ENCODE measurements at places on chromosomes 7 and 10.

GRCh38 chr7:141053626-141054025, 20.2 kb upstream of the TMEM178B start:
- peak; percentile 59 for DNase-seq

DNA sequence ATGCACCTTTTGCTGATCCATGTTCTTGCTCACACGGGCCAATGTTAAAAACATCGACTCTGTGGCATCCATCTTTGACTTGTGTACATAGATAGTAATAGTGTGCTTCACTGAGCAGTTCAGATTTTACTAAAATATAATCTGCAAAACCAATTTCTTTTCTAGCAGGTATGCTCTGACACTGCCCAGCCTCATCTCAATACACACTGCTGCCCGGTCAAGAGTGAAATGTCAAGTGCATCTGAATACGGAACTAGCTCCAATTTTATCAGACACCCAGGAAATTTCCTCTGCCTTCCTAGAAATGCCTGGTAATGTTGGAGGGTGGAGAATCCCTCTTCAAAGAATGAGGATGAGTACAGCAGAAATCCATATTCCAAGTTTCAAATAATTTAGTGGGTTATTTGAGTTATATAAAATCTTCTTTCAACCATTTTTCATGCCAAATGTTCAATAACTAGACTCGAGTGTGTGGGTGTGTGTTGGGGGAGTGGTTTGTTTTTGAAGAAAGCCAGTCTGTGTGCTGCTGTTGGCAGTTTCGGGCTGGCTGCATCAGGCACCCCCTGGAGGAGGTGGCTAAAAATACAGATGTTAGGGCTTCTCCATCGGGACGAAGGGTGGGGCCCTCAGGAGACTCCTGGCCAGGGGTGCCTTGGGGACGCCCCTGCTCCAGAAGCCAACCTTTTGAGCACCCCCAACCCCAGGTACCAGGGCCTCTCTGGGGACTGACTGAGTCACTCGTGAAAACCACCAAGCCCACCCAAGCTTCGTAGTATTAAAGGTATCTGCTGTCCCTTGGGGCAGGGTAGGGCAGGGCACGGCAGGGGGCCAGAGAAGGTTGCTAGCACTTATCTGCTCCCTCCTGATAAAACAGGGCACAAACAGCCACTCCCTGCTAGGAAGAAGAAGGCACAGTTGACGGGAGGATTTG, 15.4 kb downstream of the CTBP2 start:
- DNase-seq = peak; percentile 33

- DNase-seq = no peak
These were observed 33.5 kb downstream of the LYZL2 start for GRCh38 chr10:30596013-30596412.

- no peak for DNase-seq
These were observed 8.3 kb downstream of the TMEM273 start for GRCh38 chr10:49179699-49180443.

DNA sequence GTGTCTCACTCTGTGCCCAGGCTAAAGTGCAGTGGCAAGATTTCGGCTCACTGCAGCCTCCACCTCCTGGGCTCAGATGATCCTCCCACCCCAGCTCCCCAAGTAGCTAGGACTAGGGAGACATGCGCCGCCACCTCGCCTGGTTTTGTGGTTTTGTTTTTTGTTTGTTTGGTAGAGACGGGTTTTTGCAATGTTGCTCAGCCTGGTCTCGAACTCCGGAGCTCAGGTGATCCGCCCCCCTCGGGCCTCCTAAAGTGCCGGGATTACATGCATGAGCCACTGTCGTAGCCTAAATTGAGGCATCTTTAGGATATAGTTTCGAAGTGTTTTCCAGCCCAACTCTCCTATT, 781 bp downstream of the ZNF727 start:
- DNase-seq = peak; percentile 20

GRCh38 chr7:14622559-14622958, 280.0 kb downstream of the DGKB start:
- no peak for DNase-seq

GRCh38 chr7:101201695-101202602, 1.1 kb upstream of the MOGAT3 start:
- DNase-seq = no peak

- no peak for DNase-seq
These were observed 31.2 kb downstream of the ADCYAP1R1 start for GRCh38 chr7:31083210-31083786.

DNA sequence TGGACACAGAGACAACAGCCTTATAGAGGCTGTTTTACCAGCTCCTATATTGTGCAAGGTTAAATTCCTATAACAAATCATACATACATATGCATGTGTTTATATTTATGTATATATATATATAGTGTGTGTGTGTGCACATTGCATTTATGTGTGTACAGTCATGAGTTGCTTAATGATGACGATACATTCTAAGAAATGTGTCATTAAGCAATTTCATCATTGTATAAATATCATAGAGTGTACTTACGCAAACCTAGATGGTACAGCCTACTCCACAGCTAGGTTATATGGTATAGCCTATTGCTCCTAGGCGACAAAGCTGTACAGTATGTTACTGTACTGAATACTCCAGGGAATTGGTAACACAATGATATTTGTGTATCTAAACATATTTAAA, 30.1 kb upstream of the TNKS2 start:
- DNase-seq = no peak

DNA sequence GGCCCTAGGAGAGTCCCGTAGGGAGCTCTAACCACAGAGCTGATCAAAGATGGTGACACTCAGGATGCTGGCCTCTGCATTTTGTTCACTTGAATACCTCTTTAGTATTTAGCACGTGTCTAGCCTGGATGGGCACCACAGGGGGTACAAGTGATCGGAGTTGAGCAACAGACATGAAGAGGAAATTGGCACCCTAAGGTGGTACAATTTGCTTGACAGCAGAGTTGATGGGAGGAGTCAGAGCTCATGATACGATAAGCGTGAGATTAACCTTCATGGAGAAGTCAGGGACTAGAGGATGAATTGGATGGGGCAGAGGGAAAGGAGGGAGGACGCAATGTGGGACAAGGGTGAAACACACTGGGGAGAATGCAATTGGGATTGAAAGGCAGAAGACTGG, 9.9 kb upstream of the ZNF212 start:
- no peak for DNase-seq

- no peak for DNase-seq
These were observed 91.7 kb downstream of the CYP26A1 start for GRCh38 chr10:93165367-93165766.

GRCh38 chr7:112162784-112163506, 43.3 kb downstream of the DOCK4 start:
- DNase-seq = peak; percentile 45

GRCh38 chr10:20166096-20166675, 350.0 kb downstream of the PLXDC2 start:
- DNase-seq = no peak

- peak; percentile 30 for DNase-seq
These were observed 3.1 kb downstream of the FLNC start for GRCh38 chr7:128833148-128833945.

- DNase-seq = no peak
These were observed 53.0 kb downstream of the TRUB1 start for GRCh38 chr10:114990991-114991390.

DNA sequence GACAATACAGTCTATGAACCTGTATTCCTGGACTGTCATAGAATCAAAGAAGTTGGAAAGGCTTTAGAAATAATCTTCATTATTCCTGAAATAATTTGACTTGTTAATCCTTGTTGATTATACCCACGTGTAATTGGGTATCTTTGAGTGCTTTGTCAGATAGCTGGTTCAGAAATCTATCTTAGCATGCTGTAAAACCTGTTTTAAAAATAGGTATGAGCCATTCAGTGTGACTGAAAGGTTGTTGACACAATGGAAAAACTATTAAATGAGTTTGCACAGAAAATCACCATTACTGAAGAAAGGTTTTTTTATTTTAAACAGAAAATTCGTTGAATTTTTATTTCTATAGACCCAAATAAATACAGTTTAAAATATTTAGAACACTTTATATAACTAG, 38.7 kb downstream of the PHTF2 start:
- DNase-seq = no peak

GRCh38 chr7:95250571-95250970, 73.8 kb downstream of the PON1 start:
- no peak for DNase-seq

GRCh38 chr7:118590107-118590506, 365.6 kb downstream of the ANKRD7 start:
- no peak for DNase-seq

DNA sequence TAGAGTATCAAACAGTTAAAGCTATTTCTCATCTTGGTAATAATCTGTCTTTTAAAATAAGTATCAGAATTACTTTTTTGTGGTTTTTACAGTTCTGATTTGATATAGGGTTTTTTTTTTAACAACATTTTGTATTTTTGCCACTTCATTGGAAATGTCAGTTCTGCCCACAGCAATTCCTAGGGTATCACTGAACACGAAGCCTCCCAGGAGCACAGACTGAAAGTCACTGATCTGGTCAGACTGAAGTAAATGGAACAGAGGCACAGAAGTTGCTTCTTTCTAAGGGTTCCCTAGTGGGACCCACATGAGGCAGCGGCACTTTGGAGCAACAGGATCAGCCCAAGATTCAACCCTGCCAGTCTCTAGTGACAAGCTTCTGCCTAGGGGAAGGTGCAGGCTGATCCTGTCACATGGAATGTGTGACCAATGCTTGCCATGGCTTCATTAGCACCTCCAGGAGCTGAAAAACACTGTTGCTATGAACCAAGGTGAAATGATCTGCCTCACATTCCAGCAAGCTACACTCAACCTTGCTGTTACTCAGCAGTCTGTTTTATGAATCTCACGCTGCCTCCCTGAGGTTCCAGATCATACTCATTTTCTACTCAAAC, 273.4 kb upstream of the CSTF2T start:
- DNase-seq = no peak

DNA sequence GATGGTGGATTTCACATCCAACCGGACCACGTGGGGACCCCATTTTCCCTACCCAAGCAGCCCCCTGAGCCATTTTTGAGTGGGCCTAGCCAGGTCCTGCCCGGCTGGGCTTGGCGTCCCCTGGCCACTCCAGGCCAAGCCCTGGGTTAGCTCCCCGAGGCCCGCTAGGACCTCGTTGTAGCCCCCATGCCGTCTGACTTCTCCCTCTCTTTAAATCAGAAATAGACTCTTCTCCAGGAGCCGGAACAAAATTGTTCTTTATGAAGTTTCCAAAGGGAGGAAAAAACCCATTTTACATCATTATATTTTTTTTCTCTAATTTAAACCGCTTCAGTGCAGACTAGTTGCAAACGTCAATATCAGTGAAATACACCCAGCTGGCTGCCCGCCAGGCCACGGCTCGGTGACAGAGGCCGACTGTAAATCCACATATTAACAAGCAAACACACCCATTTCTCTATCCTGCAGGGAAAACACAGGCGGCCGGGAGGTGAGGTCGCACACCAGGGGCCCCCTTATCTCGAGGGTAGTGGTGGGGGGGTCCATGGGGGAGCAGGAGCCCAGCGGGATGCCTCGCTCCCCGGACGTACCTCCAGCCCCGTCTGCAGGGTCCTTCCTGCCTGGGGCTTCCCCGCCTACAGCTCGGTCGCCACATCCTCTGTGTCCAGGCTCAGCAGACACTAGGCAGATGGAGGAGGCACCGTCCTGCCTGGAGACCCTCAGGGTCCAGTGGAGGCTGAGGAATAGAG, 72.7 kb downstream of the ELFN1 start:
- peak; percentile 29 for DNase-seq

GRCh38 chr10:130232166-130233034, 96.2 kb downstream of the GLRX3 start:
- DNase-seq = no peak

- DNase-seq = no peak
These were observed 15.4 kb downstream of the LRRC27 start for GRCh38 chr10:132347211-132347930.

DNA sequence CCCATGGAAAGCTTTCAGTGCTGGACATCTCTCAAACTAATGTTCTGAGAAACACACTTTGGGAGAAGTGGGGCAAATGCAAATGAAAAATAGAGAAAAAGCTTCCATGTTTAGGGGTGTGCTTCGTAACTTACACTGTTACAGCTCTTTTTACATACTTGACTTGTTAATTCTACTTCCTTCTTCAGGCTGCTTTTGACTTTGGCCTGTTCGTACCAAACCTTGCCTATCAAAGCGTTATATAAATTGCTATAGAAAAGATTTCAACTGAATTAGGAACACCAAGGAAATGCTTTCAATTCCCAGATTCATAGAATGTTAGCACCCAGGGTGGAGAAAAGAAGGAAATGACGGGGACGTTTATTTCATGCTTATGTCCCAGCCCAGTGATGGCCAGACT, 140.8 kb upstream of the PRR15 start:
- no peak for DNase-seq

GRCh38 chr10:23912884-23913404, 296.0 kb upstream of the KIAA1217 start:
- DNase-seq = no peak

GRCh38 chr10:105956550-105956949, 1208.0 kb downstream of the SORCS1 start:
- no peak for DNase-seq

Measured in NCI-H2227 treated with DMSO at 0.1 percent for 48 hours (cell line).